ENCODE measurements at places on chromosomes 13 and 19.
A peak's percentile ranks its signal among the peaks of the same experiment; 100 is the strongest.

- DNase-seq, result no peak
These were observed at the start of gene KCNN1 for GRCh38 chr19:17966550-17967256. TSS of gene KCNN1 (plus strand) at chr19:17967107. CDS start at chr19:17973889, 6,782 bp downstream.

- DNase-seq, result no peak
These were observed 1.4 kb downstream of the TLE6 start for GRCh38 chr19:2978772-2979171.

- no peak for DNase-seq
These were observed 39.4 kb downstream of the ADPRHL1 start for GRCh38 chr13:113413898-113414282.

DNA sequence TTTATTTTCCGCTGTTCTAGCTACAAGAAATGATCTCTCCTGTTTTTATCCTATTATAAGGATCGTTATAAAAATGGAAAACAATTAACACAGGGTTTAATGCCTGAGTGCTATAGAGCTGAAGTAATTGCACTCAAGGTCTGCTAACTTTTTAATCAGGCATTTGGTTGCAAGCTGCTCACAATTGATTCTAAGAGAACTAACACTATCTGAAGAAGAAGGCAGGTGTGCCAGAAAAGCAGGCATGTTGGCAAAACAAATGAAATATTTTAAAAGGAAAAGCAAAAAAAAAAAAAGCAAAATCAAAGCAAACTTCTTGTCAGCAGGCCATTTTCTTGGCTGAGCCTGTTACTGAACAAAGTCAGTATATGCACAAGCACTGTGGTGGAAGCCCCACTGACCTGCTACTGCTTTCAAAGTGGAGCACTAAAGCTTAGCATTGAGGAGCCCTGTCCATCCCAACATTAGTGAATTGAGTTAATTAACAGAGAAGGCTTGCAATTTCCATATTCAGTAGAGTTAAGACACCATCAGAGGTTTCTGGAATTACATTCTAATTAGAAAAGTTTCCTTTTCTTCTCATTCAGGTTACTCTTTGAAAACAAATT, 574.2 kb downstream of the PCDH9 start:
- no peak for DNase-seq

DNA sequence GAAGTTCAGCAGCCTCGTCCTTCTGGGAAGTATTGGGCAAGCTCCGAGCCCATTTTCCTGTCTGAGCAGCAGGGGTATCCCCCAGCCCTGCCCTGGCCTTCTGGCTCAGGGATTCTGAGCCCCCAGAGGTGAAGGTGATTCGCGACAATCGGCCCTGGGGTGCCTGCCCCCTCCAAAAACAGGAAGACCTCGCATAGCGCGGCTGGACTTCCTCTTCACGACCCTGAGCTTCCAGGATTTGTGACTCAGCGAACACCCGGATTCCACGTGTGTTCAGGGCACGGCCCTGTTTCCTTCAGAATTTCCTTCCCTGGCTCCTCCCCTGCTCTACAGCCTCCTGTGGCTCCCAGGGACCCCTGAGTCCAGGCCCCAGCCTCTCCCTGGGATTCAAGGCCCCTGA, at the start of gene SEMA6B:
Gene SEMA6B, minus strand, starts transcription at position 116 of the 400 bp plus-strand sequence. CDS start 1,227 bp downstream, outside the sequence.
- DNase-seq, result no peak

- DNase-seq, result no peak
These were observed 100.5 kb downstream of the FLT1 start for GRCh38 chr13:28394422-28394821.

GRCh38 chr19:13212759-13213330, 62.6 kb downstream of the IER2 start:
- DNase-seq, result peak; percentile 80

GRCh38 chr19:7743425-7743841, 3.9 kb downstream of the CD209 start:
- no peak for DNase-seq

DNA sequence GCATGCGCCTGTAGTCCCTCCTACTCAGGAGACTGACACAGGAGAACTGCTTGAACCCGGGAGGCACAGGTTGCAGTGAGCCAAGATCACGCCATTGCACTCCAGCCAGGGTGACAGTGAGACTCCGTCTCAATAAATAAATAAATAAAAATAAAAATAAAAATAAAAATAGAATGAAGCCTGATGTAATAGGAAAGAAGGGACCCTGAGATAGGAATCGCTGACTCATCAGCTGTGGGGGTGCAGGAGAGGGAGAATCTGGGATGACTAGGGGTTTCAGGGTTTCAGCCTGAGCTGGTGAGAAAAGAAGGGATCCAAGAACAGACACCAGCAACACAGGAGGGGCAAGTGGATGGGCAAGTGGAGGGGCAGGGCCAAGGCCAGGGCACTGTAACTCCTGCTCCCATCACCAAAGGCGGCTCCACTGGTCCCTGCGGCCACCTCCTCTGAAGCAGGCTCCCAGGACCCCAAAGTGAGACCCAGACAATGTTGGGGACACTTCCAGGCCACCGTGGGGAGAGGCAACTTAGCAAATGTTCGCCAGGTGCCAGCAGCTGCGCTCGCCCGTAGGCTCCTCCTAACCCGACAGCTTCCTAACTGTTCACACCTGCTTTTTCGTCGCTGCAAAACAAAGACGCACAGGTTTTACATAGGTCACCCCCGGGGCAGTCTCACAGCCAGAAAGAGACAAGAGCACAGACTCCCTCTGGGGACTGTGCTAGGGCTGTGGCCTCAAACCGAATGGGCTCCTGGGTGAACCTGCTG, 1.2 kb downstream of the HAUS8 start:
- DNase-seq, result no peak

DNA sequence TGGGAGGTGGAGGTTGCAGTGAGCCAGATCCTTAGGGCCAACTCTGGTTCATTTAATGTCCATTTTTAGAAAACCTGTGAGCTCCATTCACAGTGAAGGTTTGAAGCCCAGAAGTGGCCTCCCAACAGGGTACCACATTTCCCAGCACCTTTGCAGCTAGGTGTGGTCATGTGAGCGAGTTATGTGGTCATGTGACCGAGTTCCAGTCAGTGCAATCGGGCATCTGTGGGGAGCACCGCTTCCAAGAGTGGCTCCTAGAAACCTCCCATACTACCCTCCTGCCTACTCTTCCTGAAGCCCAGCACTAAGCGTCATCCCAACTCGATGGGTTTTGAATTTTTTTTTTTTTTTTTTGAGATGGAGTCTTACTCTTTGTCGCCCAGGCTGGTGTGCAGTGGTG, 663 bp upstream of the PLA2G4C start:
- no peak for DNase-seq

GRCh38 chr13:79194727-79195126, 211.3 kb downstream of the RBM26 start:
- DNase-seq, result no peak

GRCh38 chr13:36453516-36453915, 21.2 kb downstream of the CCNA1 start:
- no peak for DNase-seq

GRCh38 chr13:106090001-106090400, 445.5 kb downstream of the EFNB2 start:
- no peak for DNase-seq

- DNase-seq, result no peak
These were observed 21.5 kb downstream of the CRTC1 start for GRCh38 chr19:18704971-18705370.

- no peak for DNase-seq
These were observed 40.6 kb downstream of the SOHLH2 start for GRCh38 chr13:36173571-36174322.

- no peak for DNase-seq
These were observed 117.3 kb downstream of the RAB20 start for GRCh38 chr13:110444226-110444653.

DNA sequence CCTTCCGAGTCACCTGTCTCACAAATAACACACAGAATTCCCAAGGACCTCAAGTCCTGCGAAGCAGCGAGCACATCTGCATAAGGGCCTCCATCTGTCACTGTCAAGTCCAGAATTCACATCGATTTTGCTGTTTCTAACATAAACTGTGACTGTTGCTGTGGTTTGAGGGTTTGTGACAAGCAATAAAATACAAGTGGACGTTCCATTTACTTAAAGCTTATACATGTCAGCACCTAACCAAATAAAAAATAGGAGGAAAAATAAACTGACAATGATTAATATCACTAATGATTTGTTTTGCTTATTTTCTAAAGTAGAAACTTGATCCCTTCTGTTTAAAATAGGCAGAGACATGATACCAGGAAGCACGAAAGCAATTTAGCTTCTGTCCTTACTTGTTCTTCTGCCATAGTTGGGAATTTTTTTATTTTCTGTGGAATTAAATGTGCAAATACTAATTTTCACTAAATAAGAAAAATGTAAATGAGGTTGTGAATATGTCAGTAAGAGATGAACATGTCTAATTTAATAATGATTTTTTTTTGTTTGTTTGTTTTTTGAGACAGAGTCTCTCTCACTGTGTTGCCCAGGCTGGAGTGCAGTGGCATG, 279.1 kb downstream of the FGF9 start:
- DNase-seq, result no peak

GRCh38 chr19:30870876-30871275, 478.4 kb downstream of the TSHZ3 start:
- DNase-seq, result no peak

GRCh38 chr13:112168761-112169160, 101.8 kb downstream of the SOX1 start:
- no peak for DNase-seq

- no peak for DNase-seq
These were observed 21.9 kb downstream of the CCL25 start for GRCh38 chr19:8074501-8074900.

- DNase-seq, result no peak
These were observed 1670.4 kb upstream of the SPRY2 start for GRCh38 chr13:82011355-82011754.

GRCh38 chr13:106056851-106057250, 478.6 kb downstream of the EFNB2 start:
- DNase-seq, result no peak

DNA sequence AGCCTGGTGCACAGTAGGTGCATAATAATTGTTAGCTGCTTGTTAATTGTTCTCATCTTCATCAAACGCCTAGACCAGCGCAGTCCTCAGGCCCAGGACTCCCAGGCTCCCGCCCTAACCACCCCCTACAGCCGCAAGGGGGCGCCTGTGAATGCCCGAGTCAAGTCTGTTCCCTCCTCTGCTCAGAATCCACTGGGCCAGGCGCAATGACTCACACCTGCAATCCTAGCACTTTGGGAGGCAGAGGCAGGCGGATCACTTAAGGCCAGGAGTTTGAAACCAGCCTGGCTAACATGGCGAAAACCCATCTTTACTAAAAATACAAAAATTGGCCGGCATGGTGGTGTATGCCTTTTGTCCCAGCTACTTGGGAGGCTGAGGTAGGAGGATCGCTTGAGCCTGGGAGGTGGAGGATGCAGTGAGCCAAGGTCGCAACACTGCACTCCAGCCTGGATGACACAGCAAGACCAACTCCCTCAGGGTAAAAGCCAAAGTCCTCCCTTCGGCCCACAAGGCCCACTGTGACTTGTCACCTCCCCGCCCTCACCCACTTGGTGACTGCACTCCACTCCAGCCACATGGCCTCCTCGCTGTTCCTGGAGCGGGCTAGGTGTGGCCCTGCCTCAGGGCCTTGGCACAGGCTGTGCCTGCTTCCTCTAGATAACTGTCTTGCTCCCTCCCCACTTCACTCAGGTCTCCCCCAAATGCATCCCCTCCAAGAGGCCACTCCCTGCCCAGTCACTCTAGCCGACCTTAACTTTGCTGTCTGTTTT, 9.1 kb downstream of the ZNF653 start:
- peak; percentile 80 for DNase-seq

DNA sequence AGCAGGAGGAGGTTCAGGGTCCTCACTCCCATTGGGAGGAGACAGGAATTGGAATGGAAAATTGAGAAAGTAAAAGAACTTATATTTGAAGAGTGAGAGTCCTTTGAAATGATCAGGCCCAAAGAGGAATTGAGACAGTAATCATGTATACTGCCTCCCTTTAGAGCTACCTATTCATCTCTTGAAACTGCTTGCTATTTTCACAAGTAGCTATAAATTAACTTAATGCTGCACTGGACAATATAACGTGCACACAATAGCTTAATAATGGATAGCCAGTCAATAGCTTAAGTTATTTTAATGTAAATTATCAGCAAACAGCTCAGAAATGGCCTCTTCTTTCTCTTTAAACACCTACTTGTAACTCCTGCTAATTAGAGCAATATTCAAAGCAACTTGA, 46.6 kb upstream of the MYCBP2 start:
- no peak for DNase-seq

DNA sequence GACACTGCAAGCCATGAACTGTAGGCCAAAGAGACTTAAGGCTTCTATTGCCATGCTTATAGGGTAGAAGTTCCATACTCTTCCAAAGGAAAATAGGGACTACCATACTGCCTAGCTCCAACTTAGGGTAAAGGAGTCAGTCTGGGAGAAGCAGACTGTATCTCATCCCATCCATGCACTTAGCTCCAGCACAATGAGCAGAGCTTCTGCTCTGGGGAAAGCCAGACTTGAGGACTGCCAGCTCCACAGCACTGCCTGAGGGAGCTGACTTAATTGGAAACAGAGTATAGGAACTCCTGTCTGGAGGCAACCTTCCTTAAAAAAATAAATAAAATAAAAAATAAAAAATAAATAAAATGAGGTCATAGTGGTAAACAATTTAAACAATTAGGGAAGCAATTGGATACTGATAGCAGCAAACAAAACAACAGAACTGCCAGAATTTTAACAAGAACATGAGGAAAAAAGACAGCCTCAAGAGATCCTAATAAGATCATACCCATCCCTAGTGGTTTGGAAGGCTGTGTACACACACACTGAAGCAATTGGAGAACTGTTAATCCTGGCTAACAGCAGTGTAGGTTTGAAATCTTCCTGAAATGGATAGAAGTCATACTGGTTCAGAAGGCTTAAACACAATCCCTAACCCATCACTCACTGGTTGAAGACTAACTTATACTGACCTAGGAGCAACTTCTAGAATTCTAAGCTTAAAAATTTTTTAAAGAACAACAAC, 550.1 kb downstream of the TBC1D4 start:
- no peak for DNase-seq

DNA sequence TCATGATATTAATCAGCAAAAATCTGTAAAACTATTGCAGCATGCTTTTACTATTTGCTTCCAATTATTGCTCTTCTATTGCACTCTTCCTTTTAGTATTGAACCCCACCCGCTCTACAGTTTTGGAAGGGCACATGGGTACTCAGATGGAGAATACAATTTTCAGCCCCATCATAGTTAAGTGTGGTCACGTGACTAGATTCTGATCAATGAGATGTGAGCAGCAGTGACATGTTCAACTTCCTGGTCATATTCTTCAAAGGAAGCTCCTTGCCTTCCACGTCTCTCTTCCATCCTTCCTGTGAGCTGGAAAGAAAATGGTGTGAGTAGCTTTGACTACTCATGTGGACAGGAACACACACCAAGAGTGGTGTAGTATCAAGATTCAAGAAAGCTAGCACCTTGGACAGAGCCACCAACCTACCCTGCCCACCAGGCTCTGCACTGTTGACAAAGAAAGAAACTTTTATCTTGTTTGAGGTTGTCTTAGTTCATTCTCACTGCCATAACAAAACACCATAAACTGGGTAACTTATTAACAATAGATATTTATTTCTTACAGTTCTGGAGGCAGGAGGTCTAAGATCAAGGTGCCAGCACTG, 3.8 kb upstream of the FGF14 start:
- no peak for DNase-seq

GRCh38 chr19:14433554-14434501, 722 bp downstream of the PKN1 start:
- DNase-seq, result peak; percentile 43

- DNase-seq, result no peak
These were observed 371.7 kb downstream of the RBM26 start for GRCh38 chr13:79034341-79034740.

- no peak for DNase-seq
These were observed 36.6 kb upstream of the MEDAG start for GRCh38 chr13:30869491-30869890.

GRCh38 chr13:99307648-99308339, 595 bp upstream of the GPR183 start:
- no peak for DNase-seq
